ENCODE measurements at places on chromosomes 12 and 14. TPM values are rescaled to one million over a fixed set of nuclear protein-coding genes. Genes with fewer than 3 reads are reported as not detected.

DNA sequence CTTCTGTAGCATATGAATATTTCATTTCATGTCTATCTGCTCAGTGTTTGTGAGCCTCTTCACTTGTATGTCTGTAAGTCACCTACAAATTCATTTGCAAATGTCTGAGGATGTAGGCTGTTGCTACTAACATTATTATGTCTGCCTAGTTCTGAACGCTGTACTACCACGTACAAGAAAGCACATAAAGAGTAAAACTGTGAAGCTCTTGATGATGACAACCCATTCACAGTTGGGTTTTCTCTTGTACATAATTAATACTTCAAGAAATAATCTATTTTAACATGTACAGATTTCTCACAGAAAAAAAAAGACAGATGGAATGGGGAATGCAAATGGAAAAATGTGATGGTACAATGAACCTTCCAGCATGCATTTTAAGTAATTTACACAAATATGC, 64.3 kb upstream of the CPNE8 start:
- no peak for DNase-seq

GRCh38 chr12:32136404-32136803, 29.8 kb downstream of the BICD1 start:
- DNase-seq: no peak

DNA sequence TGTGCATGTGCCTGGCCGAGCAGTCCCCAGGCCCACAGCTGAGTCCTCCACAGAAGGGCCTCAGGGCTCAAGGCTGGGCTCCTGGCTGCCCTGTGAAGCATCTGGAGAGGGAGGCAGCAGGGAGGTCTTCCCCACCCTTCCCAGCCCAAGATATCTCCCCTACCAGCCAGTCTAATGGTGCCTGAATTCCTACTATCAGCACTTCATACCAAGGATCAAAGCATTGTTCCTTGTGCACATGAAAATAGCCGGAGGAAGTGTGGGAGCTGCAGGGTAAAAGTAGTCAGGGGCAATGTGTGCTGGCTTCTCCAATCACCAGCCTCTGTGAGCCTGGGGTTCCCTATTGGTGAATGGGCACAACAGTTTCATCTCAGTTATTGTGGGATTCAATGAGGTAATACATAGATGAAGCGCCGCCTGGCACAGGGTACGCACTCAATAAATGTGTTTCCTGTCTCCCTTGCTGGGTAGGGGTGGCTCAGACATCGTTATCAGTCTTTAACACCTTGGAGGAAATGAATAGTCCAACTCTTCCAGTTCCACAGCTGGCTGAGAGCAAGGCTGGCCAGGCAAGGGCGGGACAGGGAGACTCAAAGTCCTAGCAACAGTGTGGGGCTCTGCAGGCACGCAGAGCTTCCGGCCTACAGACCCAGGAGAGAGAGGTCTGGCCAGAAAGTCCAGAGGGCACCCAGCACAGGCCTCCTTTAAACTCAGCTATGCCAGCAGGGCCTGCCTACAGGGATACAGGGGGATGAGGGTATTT, 39.1 kb upstream of the PNMA1 start:
- DNase-seq: no peak

DNA sequence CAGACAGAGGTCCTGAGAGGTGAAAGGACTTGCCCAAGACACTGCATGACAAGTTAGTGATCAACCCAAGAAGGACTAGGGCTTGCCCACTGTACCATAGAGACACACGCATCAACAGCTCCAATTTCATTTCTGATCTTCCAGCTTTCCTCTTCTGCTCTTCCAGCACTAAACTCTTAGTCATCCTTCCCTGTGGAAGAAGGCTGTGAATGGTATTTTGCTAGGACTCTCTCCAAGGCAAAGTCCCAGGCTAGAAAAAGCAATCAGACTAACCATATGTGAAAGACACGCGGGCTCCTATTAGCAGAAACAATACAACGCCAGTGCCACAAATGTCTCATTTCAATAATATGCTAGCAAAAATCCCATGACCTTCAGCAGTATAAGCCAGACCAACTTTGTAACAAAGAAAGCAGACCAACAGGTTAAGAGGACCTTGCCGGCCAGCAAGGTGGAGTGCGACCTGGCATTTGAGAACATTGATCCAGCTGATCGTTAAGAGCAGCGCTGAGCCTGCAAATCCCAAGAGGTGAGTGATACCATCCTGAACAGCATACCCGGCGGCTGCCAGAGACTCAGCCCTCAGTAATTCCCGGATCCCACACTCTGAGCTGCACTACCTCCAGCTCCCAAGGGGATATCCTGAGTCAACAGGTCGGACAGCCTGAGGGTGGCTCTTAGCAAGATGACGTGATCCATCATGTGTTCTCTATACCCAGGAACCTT, 132.5 kb downstream of the FOXN3 start:
- DNase-seq: no peak

DNA sequence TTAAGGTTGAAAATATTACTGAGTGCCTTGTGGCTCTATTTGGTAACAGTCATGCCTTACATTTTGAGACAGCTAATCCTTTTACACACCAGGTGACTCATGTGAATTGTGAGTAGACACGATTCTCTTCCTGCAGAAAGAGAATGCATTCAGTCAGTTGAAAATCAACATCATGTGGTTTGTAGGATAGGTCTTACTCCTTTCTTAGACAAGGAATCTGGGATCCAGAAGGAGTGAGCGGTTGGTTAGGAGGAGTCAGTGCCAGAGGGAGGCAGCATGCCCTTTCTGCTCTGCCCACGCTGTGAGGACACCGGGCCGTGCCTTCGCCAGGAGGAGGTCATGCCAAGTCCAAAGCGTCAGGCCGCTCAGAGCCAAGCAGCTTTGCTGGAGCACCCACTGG, 47.6 kb downstream of the TRAF3 start:
- DNase-seq: no peak

DNA sequence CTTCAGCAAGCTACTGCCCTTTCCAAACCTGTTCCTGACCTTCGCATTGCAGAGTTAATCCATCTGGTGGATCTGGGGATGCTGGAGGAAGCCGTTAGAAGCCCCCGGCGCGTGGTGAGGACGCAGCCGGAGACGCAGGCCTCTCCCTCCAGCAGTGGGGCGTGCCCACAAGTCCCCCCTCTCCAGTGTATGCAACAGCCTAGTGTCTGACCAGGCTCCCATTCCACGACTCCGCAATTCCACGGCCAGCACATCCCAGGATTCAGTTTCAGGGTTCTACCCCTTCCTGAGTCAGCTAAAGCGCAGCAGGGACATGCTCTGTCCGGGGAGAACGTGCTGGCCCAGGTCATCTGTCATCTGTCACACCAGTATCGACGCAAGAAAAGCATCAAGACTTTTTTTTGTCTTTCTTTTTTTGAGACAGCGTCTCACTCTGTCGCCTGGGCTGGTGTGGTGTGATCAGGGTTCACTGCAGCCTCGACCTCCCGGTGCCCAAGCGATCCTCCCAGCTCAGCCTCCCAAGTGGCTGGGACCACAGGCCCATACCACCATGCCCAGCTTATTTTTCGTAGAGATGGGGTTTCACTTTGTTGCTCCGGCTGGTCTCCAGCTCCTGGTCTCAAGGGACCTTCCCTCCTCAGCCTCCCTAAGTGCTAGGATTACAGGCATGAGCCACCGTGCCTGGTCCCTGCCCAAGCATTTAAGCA, 8.0 kb upstream of the DYNC1H1 start:
- DNase-seq: no peak

DNA sequence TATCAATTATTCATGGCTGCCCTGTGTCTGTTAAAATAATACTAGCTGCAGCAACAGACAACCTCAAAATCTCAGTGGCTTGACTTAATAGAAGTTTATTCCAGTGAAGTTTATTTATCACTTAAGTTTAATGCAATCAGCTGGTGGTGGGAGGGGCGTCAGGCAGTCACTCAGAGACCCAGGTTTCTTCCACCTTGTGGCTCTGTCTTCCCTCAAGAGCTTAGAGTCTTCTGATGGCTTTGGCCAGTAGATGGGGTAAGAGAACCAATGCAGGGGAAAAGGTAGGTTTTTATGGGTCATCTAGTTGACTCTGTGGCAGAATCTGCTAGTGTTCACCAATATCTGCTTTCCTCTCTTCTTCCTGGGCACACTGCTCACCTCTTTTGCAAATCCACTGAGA, 668.9 kb downstream of the AACS start:
- DNase-seq: no peak

DNA sequence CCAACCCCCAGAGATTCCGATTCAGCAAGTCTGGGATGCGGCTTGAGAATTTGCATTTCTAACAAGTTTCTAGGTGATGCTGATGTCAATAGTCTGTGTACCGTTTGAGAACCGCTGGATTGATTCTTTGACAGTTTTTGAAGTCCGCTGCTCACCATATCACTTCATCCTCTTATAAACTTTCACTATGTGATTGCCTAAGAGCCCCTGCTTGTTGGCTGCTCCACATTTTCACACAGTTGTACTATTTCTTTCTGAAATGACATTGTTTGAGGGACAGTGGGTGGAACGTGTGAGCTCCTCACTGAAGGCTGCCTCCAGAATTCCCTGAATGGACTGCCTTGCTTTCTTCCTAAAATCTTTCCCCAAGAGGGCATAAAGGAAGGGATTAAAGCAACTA, 7.7 kb downstream of the C3AR1 start:
- no peak for DNase-seq

ACOT4 gene
- total RNA-seq: 2.1 TPM

MARCHF9 gene
- 21.0 TPM for total RNA-seq
